CD8-positive, alpha-beta memory T cell (primary cell): ENCODE measurements at places on chromosomes 2 and 18.

GRCh38 chr2:190205657-190206056 lies 114.0 kb downstream of the HIBCH start:
- no peak for DNase-seq

DNA sequence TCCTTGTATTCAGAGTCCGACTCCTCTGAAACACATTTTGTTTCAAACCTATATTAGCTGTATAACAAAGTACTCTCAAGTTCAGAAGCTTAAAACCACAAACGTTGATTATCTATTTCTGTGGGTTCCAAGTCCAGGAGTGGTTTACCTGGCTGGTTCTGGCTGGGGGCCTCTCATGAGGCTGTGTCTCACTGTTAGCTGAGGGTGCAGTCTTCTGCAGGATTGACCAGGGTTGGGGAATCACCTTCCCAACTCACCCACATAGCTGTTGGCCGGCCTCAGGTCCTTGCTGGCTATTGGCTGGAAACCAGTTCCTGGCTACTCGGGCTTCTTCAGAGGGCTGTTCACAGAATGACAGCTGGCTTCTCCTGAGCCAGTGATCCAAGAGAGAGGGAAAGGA lies 18.0 kb upstream of the ATIC start:
- DNase-seq, result no peak

DNA sequence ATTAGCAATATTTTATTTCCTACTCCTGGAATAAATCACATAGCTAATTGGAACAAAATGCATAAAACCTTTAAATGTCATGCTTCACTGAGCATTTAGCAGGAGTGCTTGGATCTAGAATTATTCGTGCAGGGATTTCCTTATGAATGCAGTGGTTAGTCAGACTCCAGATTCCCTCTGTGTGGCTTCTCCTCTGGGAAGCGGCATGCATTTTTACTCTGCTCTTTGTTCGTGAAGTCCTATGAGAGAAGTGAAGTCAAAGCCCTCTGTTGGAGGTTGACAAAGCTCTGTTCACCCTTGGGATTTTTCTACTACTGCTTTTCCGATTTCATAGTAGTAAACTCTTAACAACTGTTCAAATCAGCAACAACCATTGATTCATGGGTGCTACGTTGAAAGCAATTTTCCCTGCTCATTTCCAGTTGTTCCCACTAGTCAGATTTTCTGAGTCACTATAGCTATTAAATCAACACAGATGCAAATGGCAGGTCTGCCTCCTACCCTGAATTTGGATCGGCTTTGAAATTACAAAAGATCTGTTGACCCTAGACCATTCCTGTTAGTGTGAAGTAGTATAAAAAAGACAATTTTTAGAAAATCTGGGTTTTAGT lies 461.7 kb downstream of the STK39 start:
- DNase-seq, result no peak

DNA sequence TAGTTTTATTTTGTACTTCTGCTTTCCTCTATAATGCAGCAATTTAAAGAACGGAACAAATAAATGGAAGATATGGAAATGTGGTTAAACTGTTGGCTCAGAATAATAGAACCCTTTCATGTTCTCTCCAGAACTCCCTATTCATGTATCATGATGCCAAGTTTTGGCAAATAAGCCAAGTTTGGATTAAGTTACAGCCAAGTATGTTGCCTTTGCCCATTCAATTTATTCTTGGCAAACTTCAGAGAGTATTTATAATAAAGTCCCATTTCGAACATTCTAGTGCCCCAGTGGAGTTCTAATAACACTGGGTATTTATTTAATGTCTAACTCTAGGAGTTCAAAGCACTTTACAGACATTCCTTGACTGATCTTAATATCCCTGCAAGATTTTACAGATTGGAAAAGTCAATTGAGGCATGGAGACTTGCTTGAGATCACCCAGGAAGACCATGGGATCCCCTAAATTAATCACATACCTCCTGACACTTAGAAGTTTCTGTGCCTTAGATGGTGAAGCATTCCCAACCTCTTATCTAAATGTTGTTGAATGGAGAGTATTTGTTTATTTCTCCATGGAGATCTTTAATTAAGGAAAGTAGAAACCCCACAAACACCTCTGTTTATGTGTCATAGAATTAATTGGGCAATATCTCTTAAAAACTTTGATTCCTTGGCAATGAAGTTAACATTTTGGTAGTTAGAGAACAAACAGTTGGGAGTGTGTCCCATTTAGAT lies 106.7 kb downstream of the ACKR3 start:
- DNase-seq, result no peak

DNA sequence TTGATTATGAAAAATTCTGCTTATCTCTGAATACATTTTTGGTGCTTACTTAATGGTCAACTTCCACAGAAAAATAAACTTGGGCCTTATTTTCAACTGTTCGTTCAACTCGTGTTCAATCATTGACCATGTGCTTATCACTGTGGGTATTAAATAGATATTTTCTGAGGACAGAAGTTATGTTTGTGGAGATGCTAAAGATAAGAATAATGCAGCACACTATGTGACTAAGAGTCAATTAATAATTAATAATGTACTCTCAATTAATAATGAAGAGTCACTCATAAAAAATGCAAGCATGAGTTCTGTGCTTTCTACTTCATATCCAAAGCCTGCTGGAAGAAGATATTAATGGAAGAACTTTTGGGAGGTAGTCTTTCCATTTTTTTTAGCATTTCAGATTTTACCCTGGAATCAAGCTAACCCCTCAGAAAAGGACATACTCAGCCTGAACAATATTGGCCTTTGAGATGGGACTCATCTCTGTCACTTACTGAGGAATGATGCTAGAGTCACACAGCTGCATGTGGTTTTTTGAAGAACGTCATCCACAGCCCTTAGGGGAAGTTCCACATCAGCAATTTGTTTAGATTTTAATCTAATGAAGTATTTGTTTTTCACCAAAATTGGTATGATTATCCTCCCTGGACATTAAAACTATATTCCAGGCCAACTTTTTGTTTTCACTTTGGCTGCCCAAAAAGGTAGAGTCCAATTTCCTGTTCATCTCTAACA lies 191.9 kb upstream of the CRIM1 start:
- no peak for DNase-seq

- DNase-seq, result no peak
These were observed 16.1 kb upstream of the DPP4 start for GRCh38 chr2:162090109-162090508.

GRCh38 chr18:51890762-51891161 lies 449.2 kb upstream of the DCC start:
- DNase-seq, result no peak

- DNase-seq, result no peak
These were observed 31.9 kb upstream of the PNO1 start for GRCh38 chr2:68125821-68126220.

DNA sequence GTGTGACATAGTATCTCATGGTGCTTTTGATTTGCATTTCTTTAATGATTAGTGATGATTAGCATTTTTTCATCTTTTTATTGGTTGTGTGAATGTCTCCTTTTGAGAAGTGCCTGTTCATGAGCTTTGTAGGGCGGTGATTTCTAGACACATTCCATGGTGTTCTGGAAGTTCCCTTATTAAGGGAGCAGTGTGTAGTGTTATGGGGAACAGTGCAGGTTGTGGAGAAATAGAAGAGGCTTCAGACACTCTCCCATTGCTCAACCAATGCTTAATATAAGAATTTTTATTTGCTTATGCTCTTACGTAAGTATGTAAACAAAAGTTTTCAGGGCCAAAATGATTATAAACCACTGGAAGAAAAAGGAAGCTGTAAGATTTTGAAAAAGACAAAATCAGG lies 34.7 kb downstream of the MMADHC start:
- DNase-seq, result no peak

DNA sequence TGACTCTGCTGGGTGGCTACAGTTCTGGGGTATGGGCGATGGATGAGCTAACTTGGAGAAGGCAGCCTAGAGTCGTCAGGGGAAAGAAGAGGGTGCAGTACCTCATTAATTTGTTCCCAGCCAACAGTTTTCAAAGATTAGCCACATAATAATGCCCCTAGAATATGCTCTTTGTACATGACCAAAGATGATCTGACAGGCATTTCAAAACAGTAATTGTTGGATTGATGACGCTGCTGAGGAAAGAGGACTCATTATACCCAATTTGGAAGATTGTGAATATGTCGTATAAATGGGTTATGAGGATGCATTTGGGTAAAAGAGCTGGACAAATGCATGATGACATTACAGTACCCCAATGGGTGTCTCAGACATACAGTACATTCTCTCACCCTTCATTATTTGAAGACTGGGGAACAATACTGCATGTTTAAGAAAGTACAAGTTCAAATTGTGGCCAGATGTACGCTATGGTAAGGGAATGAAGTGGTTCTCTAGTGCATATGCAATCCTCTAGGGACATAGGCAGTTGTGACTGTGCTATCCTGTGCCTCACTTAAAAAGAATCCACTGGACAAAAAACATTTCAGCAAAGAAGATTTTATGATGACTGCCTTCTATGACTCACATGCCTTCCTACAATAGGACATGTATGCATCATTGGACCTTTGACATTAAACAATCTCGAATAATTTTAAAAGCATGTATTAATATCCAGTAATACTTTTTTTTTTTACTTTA lies 233.2 kb downstream of the CNTNAP5 start:
- no peak for DNase-seq

- no peak for DNase-seq
These were observed 462.6 kb upstream of the SOX11 start for GRCh38 chr2:5229574-5229973.

- DNase-seq, result no peak
These were observed 46.6 kb upstream of the RFX8 start for GRCh38 chr2:101521487-101521886.
